ENCODE measurements at places on chromosomes 16 and 17.

- DNase-seq, result no peak
These were observed 16.8 kb upstream of the ATF7IP2 start for GRCh38 chr16:10368969-10369551.

- DNase-seq, result peak; percentile 82
These were observed 11.8 kb downstream of the LASP1 start for GRCh38 chr17:38881600-38882191.

- DNase-seq, result no peak
These were observed 3.1 kb upstream of the SGCA start for GRCh38 chr17:50162466-50163254.

GRCh38 chr16:69589434-69590269 lies 23.9 kb downstream of the NFAT5 start:
- no peak for DNase-seq

DNA sequence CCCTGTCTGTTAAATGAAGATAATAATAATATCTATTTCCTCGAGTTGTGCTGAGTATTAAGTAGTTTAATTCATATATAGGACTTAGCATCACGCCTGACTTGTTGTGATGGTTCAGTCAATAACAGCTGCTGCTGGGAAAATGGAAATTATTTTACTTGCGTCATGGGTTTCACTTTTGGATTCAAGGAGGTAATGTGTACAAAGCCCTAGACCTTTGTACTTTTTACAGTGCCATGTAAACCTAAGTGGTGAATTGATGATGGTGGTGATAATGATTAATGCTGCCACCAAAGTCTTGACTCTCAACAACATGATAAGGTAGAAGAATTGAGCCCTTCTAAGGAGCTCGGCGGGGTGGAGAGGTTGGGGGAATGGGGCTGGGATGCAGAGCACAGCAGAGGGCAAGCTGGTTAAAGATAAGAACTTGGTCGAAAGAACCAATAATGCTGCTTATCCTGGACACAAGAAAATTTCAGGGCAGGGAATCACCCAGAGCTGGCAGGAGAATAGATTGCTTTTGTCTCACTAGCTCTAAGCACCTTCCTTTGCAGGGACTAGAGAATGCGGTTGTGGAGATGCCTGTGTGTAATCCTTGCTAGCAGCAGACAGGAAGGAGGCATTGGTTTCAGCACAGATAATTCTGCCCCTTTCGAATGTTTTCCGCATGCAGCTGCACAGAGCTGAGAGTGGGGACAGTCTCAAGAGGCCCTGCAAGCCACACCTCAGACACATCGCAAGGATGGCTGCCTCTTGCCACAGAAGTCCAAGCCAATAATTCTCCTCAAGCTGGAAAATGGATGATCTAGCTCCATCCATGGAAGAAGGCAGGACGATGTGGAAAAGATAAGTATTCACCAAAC lies 187.1 kb downstream of the TMEM114 start:
- no peak for DNase-seq

DNA sequence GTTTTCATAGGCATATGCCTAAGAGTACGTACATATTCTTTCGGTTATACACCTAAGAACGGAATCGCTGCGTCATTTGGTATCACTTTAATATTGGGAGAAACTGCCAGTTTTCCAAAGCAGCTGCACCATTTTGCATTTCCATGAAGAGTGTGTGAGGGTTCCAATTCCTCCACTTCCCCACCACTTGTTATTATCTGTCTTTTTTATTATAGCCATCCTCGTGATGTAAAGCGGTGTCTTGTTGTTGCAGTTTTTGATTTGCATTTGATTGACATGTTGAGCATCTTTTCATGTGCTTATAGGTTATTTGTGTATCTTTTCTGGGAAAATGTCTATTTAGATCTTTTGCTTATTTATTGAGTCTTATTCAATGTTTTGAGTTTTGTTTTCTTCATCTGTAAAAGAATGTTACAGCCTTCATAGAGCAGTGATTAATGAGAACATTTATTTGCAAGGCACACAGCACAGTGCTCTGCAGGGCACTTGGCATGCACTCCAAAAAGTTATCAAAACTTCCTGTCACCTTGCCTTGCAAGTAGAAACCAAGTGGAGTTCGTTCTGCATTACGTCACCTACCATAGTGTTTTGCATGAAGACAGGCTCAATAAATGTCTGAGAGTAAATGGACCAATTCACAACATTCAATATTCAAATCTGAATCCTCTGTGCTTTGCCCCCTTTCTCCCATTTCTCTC lies 26.6 kb upstream of the ST6GALNAC1 start:
- DNase-seq, result no peak

DNA sequence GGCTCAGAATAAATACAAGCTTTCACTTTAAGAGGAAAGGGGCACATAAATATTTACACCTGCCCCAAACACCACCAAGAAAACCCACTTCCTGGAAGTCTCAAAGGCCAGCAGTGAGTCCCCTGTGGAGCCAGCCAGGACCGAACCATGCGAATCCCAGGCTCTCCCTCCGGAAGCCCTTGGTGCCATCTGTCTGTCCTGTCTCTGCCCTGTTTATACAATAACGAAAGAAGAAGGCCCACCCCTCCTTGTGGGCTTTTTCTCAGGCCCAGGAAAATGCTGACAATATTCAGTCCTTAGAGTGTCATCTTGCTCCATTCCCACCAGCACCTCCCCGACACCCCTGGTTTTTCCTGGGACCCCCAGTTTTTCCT lies 3.6 kb upstream of the SLC6A4 start:
- DNase-seq, result no peak

GRCh38 chr17:16662936-16663335 lies 9.3 kb upstream of the ZNF624 start:
- DNase-seq, result no peak

DNA sequence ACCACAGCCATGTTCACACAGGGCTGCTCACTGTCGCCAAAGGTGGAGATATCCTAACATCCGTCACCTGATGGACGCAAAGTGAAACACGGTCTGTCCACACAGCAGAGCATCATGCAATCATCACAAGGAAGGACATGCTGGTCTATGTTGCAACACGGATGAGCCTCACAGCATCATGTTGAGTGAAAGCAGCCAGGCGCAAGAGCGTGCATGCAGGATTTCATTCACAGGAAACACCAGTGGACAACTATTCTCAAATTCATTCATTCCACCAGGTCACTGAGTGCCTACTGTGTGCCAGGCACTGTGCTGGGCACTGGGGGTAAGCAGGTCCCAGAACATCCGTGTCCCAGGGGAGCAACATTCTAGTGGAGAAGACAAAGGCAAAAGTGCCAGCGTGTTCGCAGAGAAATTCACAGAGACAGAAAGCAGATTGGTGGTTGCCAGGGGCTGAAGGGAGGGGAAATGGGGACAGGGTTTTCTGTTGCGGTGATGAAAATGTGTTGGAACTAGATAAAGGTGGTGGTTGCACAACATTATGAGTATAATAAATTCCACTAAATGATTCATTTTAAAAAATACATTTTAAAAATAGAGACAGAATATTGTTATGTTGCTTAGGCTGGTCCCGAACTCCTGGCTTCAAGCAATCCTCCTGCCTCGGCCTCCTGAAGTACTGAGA lies 22.7 kb upstream of the KCNJ12 start:
- DNase-seq, result no peak

GRCh38 chr17:47733674-47734410 lies 806 bp downstream of the TBX21 start:
- DNase-seq, result no peak

GRCh38 chr16:10571354-10571753 lies 9.0 kb downstream of the EMP2 start:
- DNase-seq, result no peak

- DNase-seq, result no peak
These were observed 684.9 kb upstream of the KIF2B start for GRCh38 chr17:53137869-53138268.

GRCh38 chr16:83205896-83206295 lies 579.1 kb downstream of the CDH13 start:
- DNase-seq, result peak; percentile 25

- DNase-seq, result no peak
These were observed 409.6 kb downstream of the NPIPA8 start for GRCh38 chr16:17926866-17927399.

- DNase-seq, result no peak
These were observed 23.6 kb downstream of the GSDMB start for GRCh38 chr17:39894681-39895376.

DNA sequence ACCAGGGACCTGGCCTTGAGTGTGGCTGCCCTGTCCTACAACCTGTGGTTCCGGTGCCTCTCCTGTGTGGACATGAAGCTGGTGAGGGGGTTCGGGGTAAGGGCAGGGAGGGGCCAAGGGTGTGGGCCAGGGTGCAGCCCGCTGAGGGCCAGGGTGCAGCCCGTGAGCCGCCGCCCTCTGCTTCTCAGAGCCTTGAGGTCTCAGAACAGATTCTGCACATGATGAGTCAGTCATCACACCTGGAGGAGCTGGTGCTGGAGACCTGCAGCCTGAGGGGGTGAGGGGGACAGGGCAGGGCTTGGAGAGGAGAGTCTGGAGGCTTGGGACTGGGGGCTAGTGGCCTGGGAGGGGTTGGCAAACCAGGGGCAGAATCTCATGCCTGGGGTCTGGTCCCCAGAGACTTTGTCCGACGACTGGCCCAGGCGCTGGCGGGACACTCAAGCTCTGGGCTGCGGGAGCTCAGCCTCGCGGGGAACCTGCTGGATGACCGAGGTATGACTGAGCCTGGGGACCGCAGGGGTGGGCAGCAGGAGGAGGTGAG lies 2.2 kb downstream of the CARMIL2 start:
- no peak for DNase-seq

DNA sequence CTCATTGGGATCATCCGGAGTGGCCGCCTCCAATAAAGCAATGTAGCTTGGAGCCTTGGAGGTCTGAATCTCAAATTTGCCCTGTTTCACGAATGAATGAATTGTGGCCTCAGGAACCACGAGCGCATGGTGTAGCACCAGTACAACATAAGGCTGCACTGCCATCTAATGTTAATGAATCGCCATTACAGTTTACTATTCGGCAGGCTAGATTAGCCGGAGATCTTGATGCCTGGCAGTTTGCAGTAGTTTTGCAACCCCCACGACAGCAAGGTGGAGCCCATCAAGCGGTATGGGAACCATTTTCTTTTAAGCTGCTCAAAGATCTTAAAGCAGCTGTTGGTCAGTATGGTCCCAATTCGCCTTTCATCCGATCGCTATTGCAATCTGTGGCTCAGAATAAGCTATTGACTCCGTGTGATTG lies 18.8 kb downstream of the ALOX15B start:
- DNase-seq, result peak; percentile 74

- DNase-seq, result peak; percentile 29
These were observed 134.5 kb downstream of the RAB11FIP4 start for GRCh38 chr17:31525801-31526549.

DNA sequence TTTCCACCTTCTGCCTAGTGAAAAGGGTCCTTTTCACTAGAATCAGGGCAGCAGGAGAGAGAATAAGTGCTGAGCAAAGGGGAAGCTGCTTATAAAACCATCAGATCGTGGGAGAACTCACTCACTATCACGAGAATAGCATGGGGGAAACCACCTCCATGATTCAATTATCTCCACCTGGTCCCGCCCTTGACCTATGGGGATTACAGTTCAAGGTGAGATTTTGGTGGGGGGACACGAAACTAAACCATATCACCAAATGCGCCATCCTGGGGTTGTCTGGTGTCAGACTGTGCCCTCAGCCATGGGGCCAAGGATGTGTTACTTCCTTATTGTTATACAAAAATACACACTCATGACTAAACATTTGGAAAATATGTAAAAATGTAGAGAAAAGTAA lies 10.4 kb upstream of the KATNB1 start:
- DNase-seq, result no peak

DNA sequence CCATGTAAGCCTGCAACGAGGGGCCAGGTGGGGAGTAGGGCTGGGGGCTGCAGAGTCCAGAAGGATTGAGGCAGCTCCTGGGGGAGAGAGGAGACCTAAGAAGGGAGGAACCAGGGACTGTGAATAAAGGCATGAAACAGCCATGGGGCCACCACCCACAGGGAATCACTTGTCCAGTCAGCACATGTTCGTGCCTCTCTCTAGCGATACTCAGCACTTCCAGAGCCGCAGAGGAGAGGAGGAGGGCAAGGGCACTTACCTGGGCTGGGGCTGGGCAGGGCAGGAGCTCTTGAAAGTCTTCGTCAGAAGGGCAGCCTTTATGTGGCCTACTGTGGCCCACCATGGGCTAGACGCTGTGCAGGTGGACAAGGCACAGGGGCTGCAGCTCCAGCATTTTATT lies 24.2 kb downstream of the CACNA1G start:
- DNase-seq, result no peak

DNA sequence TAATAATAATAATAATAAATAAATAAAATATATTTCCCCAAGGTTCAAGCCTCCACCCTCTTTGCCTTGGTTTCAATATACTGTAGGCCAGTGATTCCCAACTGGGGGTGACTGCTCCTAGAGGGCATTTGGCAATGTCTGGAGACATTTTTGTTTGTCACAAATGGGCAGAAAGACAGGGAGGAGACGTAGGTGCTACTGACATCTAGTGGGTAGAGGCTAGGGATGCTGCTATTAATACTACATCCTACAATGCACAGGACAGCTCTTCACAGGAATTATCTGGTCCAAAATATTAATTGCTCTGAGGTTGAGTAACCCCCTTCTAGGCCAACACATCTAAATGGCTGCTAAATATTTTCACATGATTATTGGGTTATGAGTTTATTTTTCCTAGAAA lies 12.8 kb upstream of the PRR14 start:
- peak; percentile 69 for DNase-seq
